ENCODE measurements at places on chromosomes 16 and 17.

DNA sequence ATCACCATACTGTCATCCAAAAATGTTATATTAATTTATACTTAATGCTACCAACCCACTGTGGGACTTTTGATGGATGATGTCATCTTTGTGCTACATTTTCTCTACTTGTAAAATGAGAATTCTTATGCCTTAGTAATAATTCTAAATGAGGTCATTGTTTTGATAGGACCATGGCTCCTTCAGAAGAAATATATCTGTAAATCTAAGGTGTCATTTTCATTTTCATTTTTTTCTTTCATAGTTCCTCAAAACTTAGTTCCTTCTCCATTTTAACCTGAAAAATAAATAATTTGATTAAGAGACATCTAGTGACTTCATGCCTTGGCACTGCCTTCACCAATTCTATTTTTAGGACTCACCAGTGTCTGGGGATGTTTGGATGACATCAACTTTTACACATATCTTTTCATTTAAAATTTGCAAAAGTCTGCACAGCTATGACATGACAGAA, 48.7 kb downstream of the GPRC5B start:
- no peak for DNase-seq
- H3K27me3 ChIP-seq, result peaks cover 8% of the 10 kb centered on the region
- no peak overlapping the region for H3K4me3 ChIP-seq
- no peak overlapping the region for H3K27ac ChIP-seq

- peak within 1 kb of the TSS; percentile 65 for H3K4me3 ChIP-seq
- DNase-seq, result no peak
- no peaks in the 10 kb centered on the region for H3K36me3 ChIP-seq
- peak within 1 kb of the TSS; percentile 66 for H3K27ac ChIP-seq
Measured at GRCh38 chr17:75087558-75088453, at the start of gene SLC16A5. SLC16A5 (plus strand) TSS chr17:75087954; CDS start chr17:75093637, 5,683 bp downstream.

- H3K27me3 ChIP-seq, result no peaks in the 10 kb centered on the region
- DNase-seq, result no peak
- H3K4me1 ChIP-seq, result no peaks in the 10 kb centered on the region
Measured at GRCh38 chr17:32862940-32863339, 14.0 kb downstream of the MYO1D start.

DNA sequence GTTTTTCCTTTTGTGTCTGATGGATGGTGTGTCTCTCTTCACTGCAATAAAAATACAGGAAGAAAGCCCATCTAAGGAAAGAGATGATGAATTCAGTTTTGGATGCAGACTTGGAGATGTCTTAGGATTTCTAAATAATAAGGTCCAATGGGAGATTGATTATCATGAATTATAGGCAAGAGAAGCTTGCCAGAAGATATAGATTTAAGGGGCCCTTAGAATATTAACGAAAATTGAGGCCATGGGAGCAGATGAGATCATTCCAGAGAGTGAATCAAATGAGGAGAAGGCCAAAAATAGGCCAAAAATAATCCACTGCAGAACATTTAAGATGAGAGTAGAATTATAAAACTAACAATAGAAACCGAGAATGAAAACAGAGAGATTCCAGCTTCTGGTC, 63.1 kb downstream of the KCNJ2 start:
- H3K27me3 ChIP-seq, result no peaks in the 10 kb centered on the region
- no peaks in the 10 kb centered on the region for H3K36me3 ChIP-seq
- no peak overlapping the region for H3K27ac ChIP-seq
- H3K4me1 ChIP-seq, result no peaks in the 10 kb centered on the region
- H3K4me3 ChIP-seq, result no peak overlapping the region

GRCh38 chr16:54178478-54178976, 108.1 kb downstream of the IRX3 start:
- H3K27me3 ChIP-seq, result peaks cover 32% of the 10 kb centered on the region
- H3K36me3 ChIP-seq, result peaks cover 2% of the 10 kb centered on the region
- no peak overlapping the region for H3K27ac ChIP-seq
- no peaks in the 10 kb centered on the region for H3K4me1 ChIP-seq

DNA sequence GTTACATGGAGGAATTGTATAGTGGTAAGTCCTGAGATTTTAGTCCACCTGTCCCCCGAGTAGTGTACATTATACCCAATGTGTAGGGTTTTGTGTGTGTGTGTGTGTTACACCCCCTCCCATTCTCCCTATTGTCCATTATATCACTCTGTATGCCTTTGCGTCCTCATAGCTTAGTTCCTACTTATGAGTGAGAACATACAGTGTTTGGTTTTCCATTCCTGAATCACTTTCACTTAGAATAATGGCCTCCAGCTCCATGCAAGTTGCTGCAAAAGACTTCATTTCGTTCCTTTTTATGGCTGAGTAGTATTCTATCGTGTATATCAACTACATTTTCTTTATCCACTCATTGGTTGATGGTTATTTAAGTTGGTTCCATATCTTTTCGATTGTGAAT, 635 bp upstream of the FA2H start:
- DNase-seq, result no peak
- H3K27me3 ChIP-seq, result peaks cover 55% of the 10 kb centered on the region
- peak overlapping the region; percentile 55 for H3K4me3 ChIP-seq
- peaks cover 11% of the 10 kb centered on the region for H3K4me1 ChIP-seq

- no peak for DNase-seq
- no peak overlapping the region for H3K27ac ChIP-seq
- H3K36me3 ChIP-seq, result peaks cover 26% of the 10 kb centered on the region
- H3K4me1 ChIP-seq, result peaks cover 25% of the 10 kb centered on the region
Measured at GRCh38 chr16:28213396-28213795, 1.6 kb upstream of the XPO6 start.

DNA sequence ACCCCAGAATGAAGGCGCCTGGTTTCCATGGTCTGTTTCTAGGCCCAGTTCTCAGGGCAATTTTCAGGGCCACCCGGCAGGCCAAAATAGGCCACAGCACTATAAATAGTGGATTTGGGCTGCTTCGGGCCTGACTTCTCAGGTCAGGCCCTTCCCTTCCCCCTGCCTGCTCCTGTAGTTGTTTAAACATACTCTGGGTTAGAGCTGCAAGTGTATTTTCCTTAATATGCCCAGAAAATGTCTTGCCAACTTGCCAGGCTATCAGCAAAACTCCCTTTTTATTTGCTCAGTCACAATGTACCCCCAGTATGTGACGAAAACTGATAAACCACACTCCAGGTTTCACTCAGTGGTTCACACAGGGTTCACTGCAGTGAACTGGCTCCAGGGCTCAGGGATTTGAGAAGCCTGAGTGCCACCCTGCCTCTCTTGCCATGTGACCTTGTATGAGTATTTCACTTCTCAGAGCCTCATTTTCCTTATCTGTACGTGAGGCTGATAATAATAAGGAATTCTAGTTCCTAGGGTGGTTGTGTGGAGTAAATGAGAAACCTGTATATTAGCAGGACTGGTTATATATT, 76.5 kb downstream of the GPRC5B start:
- H3K27me3 ChIP-seq, result no peaks in the 10 kb centered on the region
- H3K4me1 ChIP-seq, result peaks cover 8% of the 10 kb centered on the region
- H3K36me3 ChIP-seq, result no peaks in the 10 kb centered on the region
- no peak for DNase-seq

DNA sequence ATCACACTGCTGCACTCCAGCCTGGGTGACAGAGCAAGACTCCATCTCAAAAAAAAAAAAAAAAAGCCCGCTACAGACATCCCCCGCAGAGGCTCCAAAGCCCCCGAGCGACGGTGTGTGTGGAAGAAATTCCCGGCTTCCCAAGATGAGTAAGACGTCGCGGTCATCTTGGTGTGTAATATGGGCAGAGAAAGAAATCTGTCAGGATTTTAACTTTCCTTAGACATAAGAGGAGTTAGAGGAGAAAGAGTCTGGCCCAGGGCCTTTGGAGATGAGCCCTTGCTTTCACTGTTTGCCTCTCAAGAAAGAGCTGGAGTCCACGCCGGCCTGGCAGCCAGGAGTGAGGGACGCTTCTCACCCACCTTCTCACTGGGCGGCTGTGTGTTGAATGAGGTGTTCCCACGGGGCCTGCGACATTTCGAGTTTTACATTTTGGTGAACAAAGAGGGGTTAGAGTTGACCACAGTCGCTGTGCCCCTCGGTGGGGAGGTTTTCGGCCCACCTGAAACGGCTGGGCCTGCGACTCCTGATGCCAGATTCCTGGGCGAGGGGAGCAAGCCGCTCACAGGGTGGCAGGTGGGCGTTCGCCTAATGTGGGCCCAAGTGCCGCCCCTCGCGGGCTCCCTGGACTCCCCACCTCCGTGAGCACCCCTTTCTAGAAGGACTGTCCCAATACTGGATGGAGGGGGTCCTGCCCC, 17.9 kb downstream of the C1QTNF1 start:
- H3K4me3 ChIP-seq, result no peak overlapping the region
- DNase-seq, result no peak
- H3K4me1 ChIP-seq, result no peaks in the 10 kb centered on the region
- H3K36me3 ChIP-seq, result peaks cover 5% of the 10 kb centered on the region
- H3K27ac ChIP-seq, result no peak overlapping the region

All from effector memory CD8-positive, alpha-beta T cell (primary cell).